IPS-NIHi11 (cell line): ENCODE measurements at places on chromosomes 2 and 18.

GRCh38 chr2:156522864-156523440, 86.8 kb downstream of the GPD2 start:
- no peak for DNase-seq

DNA sequence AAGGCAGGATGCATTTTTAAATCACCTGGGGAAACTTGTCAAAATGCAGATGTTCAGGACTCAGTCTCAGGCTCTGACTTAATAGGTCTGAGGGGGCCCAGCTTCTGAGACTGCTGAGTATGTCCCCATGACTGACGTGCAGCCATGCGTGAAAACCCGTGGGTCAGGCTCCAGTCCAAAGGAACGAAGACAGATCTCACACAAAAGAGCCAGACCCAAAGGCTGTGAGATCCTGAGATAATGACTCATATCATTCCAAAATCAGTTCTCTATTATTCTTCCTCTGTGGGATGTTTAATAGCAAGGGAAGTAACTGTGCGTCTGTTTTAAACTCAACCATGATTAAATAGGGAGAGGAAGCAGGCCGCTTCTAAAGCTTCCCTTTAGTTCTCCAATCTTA, 107.4 kb upstream of the ACAA2 start:
- DNase-seq: no peak

GRCh38 chr2:171902840-171903420, 8.9 kb upstream of the SLC25A12 start:
- no peak for DNase-seq

DNA sequence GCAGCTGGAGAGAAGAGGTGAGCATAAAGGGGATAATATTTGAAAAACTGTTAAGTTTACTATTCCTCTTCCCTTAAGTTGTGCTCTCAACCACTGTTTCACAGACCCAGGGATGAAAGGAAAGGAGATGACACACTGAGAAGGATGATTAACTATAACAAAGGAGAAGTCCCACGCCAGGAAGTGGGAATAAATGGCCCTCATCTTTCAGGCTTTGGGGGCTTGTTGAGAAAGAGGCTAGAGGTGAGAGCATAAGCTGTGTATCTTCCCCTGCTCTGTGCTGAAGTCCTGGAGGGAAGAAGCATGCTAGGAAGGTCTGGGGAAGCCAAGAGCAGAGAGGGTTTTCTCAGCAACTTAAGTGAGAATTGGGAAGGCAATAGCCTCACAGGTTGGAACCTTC, 399.1 kb upstream of the ATP5MC3 start:
- no peak for DNase-seq

GRCh38 chr2:146874260-146874658, 970.6 kb upstream of the ACVR2A start:
- peak; percentile 14 for DNase-seq

DNA sequence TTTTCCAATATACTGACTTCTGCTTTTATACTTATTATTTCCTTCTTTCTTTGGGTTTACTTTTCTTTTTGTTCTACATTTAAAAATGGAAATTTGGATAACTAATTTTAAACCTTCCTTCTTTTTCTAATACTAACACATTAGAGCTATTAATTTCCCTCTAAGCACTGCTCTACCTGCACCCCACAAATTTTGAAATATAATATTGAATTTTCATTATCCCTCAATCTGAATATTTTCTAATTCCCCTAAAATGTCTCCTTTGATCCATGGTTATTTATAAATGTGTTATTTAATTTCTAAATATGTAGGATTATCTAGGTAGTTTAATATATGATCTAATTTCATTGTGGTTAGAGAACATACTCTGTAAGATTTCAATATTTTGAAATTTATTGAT, 63.4 kb upstream of the LGALSL start:
- DNase-seq: no peak

DNA sequence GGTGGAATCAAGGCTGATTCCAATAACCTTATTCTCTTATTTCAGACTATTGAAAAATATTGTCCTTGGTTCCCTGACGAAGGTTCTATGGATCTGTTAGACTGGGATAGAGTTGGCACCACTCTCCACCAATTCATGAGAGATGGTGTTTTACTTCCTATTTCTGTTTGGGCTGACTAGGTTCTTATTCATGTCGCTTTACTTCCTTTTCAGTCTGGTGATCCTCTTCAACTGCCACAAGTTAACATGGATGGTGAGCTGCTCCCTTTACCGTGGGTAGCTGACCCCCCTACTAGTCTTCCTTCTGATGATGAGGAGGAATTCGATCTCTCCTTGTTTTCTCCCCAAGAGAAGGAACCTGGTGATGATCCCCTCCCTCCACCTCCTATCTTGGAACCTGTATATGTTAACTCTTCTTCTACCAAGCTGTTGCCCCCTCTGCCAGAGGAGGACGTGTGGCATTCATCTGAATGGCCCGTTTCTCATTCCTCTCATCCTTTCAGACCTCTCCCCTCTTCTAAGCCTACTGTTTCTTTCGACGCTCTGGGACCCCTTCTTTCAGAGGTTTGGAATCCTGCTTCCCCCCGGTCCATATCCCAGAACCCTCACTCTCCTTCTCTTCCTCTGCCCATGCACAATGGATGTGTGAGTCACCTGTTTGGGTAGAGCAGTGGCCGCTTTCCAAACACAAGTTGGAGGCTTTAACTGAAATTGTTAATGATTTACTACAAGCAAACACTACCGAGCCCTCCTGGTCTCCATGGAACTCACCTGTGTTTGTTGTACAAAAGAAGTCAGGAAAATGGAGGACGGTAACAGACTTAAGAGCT, 13.5 kb upstream of the CNOT11 start:
- no peak for DNase-seq
